ENCODE measurements at places on chromosomes 11 and 22.

- no peak for DNase-seq
These were observed 59.3 kb downstream of the CACNA1I start for GRCh38 chr22:39629851-39630250.

- DNase-seq: no peak
These were observed 15.5 kb upstream of the TMEM123 start for GRCh38 chr11:102467853-102468580.

DNA sequence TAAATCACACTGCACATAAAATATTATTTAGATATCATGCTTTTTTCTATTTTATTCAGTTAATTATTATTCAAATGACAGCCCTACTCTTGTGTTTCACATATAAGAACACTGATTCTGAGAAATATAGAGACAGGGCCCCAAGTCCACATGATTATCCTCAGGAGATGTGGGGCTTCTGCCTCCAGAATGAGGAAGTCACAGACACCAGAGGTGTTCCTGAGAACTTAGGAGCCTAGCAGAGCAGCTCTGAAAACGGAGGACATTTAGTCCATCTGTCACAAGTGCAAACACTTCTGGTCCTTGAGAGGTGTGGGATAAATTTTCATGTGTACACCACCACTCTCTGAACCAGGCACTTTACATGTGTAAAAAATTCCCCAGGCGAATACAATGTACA is 26.2 kb downstream of the TRIM66 start:
- no peak for DNase-seq

DNA sequence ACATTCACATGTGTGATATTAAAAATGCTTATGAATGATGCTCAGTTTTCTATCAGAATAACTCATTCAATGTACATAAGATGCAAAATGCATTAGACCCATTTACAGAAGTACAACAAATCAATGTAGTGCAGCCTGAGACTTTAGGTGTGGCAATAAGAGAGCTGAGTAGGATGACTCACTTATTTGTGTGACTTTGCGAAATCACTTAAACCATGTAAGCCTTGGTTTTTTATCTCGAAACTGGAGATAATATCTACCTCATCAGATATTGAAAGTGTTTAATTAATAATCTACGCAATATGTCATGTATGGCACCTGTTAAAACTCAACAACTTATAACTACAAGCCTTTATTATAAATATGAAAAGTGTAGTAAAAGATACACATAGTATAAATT is 105.7 kb upstream of the LUZP2 start:
- no peak for DNase-seq

GRCh38 chr11:16825968-16826367 is 87.5 kb downstream of the C11orf58 start:
- no peak for DNase-seq

- no peak for DNase-seq
These were observed 5.5 kb downstream of the NPAT start for GRCh38 chr11:108216988-108217387.

DNA sequence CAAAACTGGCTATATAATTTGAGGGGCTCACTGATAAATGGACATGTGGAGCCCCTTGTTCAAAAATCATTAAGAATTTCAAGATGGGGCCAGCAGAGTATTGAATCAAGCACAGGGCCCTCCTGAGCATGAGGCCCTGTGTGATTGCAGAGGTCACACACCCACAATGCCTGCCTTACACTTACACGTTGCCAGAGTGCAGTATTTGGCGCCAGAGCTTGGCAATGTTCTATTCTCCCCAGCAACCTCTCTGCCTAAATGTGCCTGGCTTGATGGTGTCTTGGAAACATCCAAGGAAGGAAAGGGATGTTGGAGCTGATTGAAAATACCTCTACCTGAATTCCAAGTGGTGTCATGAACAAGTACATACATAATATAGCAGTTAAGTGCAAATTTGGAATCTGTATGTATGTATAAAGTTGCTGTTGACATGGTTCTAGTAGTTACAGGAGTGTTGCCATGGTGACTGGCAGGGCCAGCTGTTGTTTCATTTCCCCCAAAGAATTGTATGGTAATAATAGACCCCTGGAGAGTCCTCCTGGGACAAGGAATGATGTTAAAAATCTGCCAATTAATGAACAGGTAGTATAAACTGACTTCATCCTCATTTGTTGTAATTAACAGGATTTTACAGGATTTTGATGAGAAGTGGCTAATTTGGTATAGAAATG is 205.7 kb upstream of the NAV2 start:
- DNase-seq: peak; percentile 86

GRCh38 chr11:126927623-126928022 is 72.9 kb downstream of the KIRREL3 start:
- no peak for DNase-seq

GRCh38 chr11:105937331-105937730 is 84.7 kb downstream of the MSANTD4 start:
- DNase-seq: no peak

DNA sequence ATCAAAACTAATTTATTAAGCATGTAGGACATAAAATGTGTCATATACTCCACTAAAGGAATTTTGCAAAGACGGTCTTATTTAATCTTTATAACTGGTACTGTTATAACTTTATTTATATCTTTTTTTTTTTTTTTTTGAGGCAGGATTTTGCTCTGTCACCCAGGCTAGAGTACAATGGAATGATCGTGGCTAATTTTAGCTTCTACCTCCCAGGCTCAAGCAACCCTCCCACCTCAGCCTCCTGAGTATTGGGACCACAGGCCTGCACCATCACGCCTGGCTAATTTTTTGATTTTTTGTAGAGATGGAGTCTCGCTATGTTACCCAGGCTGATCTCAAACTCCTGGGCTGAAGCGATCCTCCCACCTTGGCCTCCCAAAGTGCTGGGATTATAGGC is 31.4 kb upstream of the PCF11 start:
- no peak for DNase-seq

- no peak for DNase-seq
These were observed 23.5 kb downstream of the WEE1 start for GRCh38 chr11:9596926-9597464.

DNA sequence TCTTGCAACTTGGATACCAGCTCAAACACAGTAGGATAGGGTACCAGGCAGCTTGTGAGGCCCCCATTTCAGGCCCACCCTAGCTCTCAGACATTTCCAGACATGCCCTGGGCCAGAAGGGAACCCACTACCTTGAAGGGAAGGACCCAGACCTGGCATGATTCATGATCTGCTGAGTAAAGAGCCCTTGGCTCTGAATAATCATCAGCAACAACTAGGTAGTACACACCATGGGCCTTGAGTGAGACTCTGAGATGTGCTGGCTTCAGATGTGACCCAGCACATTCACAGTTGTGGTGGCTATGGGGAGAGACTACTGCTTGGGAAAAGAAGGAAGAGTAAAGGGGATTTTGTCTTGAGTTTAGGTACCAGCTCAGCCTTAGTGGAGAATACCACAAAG is 23.6 kb downstream of the JRKL start:
- no peak for DNase-seq

DNA sequence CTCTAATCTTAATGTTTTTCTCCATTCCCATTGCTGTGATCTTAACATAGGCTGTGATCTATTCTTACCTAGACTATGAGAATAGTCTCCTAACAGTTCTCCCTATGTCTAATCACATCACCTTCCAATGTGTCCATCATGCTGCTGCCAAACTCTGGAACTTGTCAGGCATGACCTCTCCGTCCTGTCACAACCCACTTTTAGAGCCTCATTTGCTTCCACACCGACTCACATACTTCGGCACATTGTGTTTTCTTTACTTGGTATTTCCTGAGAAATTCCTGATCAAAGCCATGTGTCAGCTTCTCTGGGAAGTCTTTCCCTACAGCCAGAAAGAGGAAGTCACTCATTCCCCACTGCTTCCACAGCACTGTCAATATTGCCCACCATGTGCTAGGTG is 40.5 kb upstream of the BIRC3 start:
- no peak for DNase-seq

GRCh38 chr22:22037740-22038139 is 55.2 kb upstream of the TOP3B start:
- DNase-seq: peak; percentile 12

- DNase-seq: peak; percentile 68
These were observed 13.8 kb downstream of the PLXNB2 start for GRCh38 chr22:50293441-50294318.

DNA sequence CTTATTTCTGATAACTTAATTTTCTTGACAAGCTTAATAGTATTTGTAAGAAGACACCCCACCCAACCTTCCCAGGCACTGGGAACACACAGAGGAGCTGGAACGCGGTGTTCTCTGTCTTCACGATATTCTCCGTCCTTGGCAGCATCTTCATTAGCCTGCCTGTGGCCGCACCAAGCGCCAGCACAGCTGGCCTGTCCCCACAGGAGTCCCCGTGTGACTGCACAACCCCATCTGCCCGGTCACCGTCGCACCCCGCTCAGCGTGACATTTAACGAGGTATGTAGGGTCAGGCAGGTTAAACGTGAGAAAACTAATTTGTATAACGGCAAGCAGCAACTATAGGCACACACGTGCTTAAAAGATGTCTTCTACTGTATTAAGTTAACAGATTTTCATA is 293.3 kb downstream of the BRD1 start:
- DNase-seq: no peak

- peak; percentile 86 for DNase-seq
These were observed 26.1 kb upstream of the CELSR1 start for GRCh38 chr22:46563381-46564083.

- no peak for DNase-seq
These were observed 294.2 kb upstream of the ANO3 start for GRCh38 chr11:26037716-26038115.

DNA sequence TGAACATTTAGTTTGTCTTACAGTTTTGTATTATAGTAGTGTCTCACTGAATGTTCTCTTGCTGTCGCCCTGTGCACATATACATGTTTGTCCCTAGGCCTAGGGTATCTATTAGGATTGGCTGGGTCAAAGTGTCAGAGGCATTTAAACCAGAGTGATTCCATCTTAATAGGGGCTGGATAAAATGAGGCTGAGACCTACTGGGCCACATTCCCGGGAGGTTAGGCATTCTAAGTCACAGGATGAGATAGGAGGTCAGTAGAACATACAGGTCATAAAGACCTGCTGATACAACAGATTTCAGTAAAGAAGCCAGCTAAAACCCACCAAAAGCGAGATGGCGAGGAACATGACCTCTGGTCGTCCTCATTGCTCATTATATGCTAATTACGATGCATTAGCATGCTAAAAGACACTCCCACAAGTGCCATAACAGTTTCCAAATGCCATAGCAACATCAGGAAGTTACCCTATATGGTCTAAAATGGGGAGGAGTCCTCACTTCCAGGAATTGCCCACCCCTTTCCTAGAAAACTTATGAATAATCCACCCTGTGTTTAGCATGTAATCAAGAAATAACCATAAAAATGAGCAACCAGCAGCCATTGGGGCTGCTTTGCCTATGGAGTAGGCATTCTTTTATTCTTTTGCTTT is 82.6 kb downstream of the LDLRAD3 start:
- no peak for DNase-seq

DNA sequence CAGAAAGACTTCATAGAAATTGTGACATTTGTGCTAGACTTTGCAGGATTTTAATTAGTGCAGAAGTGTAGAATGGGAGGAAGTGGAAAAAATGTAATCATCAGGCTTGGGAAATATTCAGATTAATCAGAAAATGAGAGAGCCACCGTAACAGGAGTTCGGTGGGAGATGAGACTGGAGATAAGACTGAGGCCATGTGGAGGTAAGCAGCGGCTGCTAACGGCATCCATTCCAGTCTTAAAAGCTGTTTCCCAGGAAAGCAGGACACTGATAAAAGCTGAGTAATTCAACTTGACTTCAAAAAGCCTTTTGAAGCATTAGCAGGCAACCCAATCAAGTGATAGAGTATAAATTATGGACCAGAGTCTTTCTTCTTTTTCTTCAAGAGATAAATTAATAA is 369.9 kb downstream of the LUZP2 start:
- DNase-seq: no peak

- DNase-seq: peak; percentile 90
These were observed 103.3 kb upstream of the AKIP1 start for GRCh38 chr11:8807544-8808225.

DNA sequence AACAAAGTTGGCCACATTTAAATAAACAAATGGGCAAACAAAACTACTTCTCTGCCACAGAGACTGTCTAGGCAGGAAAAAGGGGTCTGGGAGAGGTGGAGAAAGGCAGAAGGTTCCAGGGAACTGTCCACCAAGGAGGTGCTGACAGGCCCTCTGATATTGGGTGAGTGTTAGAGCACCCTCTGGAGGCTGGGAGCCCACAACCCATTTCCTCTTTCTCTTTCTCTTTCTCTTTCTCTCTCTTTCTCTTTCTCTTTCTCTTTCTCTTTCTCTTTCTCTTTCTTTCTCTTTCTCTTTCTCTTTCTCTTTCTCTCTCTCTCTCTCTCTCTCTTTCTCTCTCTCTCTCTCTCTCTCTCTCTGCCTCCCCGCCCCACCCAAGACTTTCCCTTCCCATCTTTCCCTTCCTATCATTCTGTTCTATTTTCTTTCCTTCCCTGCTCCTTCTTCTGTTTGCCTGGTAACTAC is 912.8 kb downstream of the DLG2 start:
- peak; percentile 92 for DNase-seq

DNA sequence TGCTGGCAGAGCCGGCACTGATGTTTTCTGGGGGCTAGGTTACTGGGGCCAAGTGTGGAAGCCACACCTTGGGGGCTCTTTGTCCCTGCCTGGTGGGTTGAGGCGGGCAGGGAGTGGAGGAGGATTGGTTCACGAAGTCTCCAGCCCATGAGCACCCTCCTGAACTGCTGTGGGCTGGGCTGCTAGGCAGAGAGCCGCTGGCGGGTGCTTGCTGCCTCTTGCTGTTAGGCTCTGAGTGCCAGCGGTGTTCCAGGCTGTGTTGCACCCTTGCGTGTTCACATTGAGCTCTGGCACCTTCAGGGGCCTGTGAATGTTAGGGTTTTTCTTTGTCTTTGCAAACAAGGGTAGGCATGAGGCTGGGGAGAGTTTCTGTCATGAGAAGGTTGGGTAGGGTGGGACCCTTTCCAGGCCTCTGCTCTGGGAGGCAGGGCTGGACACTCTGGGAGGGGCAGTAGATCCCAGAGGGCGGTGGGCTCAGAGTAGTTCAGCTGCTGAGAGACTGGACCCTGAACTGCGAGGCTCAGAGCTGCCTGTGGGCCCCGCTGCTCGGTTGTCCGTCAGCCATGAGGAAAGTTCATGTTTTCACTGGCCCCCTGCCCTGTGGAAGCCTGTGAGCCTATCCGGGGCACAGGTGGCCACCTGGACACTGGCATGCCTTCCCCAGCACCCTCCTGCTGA is 24.0 kb upstream of the TMEM191C start:
- peak; percentile 0 for DNase-seq

DNA sequence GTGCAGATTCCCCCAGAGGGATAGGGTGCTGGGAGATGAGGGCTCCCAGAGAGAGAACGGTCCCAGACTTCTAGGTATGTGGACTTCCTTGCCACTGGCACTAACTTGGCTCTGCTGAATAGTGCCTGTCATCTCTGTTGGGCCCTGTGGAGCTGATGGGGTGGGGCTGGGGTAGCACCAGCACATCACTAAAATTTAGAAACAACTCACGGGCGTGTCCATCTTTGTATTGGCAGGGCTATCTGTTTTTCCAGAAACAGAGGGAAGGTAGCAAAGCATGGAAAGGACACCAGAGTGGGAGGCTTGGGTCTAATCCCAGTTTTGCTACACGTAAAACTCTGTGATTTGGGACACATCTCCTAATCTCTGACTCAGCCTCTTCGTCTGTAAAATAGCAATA is 25.8 kb downstream of the SWAP70 start:
- no peak for DNase-seq
